Epithelial cell of umbilical artery (primary cell): ENCODE measurements at places on chromosomes 3 and 15. TPM values are rescaled to one million over a fixed set of nuclear protein-coding genes. Genes with fewer than 3 reads are reported as not detected.

Gene CELSR3
- under 0.01 and 0.15 TPM in 2 replicates for total RNA-seq

Gene LEO1
- 28.6 and 43.9 TPM in 2 replicates for total RNA-seq

Gene LYZL4
- total RNA-seq: not detected in 2 replicates

Gene EOMES
- not detected in 2 replicates for total RNA-seq

Gene HIGD2B
- total RNA-seq: not detected in 2 replicates

Gene CDC25A
- 15.3 and 24.0 TPM in 2 replicates for total RNA-seq

Gene GP9
- total RNA-seq: 0.32 TPM in 1 of 2 replicates, not detected in the other

Gene NEK10
- total RNA-seq: 1.8 and 1.9 TPM in 2 replicates

Gene CERS3
- total RNA-seq: not detected in 2 replicates

Gene UPK1B
- not detected in 2 replicates for total RNA-seq

Gene STRA6
- total RNA-seq: 0.32 and 1.5 TPM in 2 replicates

Gene ANKRD34C
- not detected in 2 replicates for total RNA-seq

Gene DUSP7
- 9.6 and 10.4 TPM in 2 replicates for total RNA-seq

Gene MITF
- 2.3 TPM in 2 replicates for total RNA-seq

Gene IL5RA
- not detected in 2 replicates for total RNA-seq

Gene UCN2
- total RNA-seq: not detected in 2 replicates

Gene PEX5L
- total RNA-seq: under 0.01 TPM in 2 replicates

Gene SCAMP2
- 19.2 and 24.8 TPM in 2 replicates for total RNA-seq

Gene EIF4E3
- total RNA-seq: 0.46 and 0.65 TPM in 2 replicates

Gene CHST14
- total RNA-seq: 10.7 and 12.2 TPM in 2 replicates

Gene TNNC1
- not detected in 2 replicates for total RNA-seq

Gene ZMYND10
- 0.15 and 0.32 TPM in 2 replicates for total RNA-seq

Gene TTLL13
- total RNA-seq: 0.15 TPM in 1 of 2 replicates, not detected in the other
